ENCODE measurements at places on chromosomes 2 and 18. TPM values are rescaled to one million over a fixed set of nuclear protein-coding genes. Genes with fewer than 3 reads are reported as not detected.

GRCh38 chr2:5932556-5933469 is 240.6 kb downstream of the SOX11 start:
- no peak for DNase-seq

DNA sequence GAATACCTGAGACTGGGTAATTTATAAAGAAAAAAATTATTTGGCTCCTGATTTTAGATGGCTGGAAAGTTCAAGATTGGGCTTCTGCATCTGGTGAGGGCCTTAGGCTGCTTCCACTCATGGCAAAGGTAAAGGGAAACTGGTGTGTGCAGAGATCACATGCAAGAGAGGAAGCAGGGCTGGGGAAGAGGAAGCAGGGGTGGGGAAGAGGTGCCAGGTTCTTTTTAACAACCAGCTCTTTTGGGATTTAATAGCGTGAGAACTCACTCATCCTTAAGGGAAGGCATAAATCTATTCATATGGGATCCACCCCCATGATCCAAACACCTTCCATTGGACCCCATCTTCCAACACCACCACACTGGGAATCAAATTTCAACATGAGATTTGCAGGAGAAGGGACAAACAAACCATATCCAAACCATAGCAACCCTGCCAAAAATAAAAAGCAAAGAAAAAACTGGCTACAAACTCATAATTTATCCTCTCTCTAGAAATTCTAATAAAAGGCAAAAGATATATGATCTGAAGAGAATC is 30.4 kb downstream of the PRKRA start:
- no peak for DNase-seq

DNA sequence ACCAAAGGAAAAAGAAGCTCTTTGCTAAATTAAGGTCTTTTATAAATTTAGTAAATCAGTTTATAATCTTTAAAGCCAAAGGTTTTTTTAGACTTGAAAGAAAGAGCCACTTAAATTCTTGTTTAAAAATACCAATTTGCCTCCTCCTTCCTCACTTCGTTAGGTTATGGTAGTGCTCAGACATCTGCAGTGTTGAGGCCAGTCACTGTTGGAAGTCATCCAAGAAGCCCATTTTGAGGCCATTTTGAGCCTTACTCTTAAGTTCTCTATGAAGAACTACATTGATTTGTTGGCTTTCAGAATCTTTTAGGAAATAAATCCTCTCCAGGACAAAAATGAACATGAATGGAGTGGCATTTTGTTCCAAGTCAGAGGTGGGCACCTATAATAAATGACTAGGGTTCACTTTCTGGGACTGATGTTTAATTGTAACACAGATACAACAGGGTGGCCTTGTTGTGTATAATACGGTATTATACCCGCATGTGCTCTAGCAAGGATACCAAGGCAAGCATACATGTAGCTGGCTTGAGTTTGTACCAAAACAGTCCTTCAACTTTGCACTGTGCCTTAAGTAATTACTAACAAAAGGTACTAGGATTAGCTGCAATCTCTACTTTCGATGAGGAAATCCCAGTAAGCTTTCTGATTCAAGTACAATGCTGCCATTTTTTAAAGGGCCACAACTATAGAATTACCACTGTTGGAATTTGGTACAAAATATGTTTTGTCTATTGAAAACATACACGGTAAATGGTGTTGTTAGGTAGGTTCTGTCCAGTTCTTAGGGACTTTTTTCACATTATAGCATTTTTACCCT is 22.8 kb downstream of the SLC66A3 start:
- no peak for DNase-seq

DSG4 gene
- total RNA-seq: 0.07 TPM

DNA sequence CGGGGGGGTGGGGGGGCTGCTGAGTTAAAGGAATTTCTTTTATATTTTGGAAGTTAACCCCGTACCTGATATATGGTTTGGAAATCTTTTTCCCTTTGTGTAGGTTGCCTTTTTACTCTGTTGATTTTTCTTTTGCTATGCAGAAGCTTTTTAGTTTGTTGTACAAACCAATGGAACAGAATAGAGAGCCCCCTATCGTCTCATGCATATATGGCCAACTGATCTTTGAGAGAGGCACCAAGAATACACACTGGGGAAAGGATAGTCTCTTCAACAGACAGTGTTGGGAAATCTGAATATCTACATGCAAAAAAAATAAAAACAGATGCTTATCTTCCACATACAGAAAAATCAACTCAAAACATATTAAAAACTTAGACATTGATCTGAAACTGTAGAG is 647.8 kb upstream of the KLHL29 start:
- DNase-seq: no peak

DNA sequence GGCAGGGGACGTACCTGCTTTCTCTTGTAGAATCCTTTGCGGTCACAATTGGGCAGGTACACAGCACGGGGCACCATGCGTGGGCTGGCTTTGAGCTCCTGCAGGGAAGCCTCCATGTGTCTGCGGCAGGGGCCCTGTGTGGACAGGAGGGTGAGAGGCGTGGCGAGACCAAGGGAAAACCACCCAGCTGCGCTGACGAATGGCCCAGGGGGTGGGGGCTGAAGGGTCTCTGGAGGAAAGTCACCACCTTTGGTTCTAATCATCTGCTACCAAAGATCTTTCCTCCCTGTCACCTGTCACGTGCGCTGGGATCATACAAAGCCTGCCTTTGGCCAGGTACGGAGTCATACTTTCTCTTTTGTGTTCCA is 17.3 kb downstream of the IGFBP5 start:
- no peak for DNase-seq

- no peak for DNase-seq
Observed at GRCh38 chr2:170284205-170284604, 106.3 kb downstream of the MYO3B start.

SATB2 gene
- 13.8 TPM for total RNA-seq

DNA sequence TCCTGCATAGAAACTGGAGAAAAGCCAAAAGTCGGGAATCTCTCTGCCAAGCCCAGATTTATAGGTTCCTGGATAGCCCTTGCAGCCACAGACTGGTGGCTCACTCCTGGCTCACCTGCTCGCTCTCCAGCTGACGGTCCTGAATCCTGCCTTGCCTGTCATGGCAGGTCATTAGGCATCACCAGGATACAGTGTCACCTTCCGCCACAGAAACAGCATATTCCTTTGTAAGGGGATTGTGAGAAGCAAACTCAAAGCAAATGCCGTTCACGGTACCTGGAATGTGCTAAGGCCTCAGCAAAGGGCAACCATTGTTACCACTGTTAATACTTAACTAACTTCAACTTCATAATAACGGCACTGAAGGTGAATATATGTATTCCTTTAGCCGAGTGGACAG is 57.1 kb upstream of the GPR45 start:
- DNase-seq: no peak

GRCh38 chr2:120919771-120920453 is 184.2 kb downstream of the GLI2 start:
- no peak for DNase-seq

DNA sequence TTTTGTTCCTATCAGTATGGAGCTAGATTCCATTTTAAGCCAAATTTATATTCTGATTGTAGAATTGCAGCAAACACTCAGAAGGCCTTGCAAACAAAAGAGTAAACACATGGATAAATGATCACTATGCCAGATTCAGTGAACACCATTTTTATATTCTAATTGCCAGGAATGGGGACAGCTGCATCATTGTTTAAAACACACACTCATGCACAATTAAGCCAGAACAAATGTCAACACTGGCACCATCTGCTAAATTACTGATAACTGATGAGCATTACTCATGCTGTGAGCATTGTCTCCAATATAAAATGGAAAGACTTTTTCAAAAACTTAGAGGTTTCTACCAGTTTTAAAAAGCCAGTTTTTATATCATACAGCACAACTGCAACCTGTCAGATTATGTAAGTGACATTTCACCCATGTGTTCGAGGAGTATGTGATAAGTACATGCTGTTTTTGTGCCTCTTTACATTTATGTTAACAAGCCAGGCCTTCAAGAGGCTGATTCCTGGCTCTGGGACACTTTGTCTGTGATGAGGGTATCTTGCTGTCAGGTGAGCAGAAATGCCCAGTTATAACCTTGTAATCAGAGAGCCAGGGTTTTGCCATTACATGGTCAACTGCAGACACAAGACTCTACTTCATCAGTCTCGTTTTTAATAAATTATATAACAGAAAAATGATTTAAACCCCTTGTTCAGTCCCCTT is 4.4 kb upstream of the ST8SIA5 start:
- DNase-seq: no peak

DNA sequence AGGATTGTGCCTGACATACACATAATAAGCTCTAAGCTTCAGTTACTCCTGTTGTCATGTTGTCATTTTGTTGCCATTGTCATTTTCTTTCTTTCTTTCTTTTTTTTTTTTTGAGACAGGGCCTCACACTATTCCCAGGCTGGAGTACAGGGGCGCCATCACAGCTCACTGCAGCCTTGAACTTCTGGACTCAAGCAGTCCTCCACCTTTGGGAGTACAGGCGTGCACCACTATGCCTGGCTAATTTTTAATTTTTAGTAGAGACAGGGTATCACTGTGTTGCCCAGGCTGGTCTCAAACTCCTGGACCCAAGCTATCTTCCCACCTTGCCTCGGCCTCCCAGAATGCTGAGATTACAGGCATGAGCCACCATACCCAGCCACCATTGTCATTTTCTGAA is 30.9 kb upstream of the SCLY start:
- no peak for DNase-seq

CCDC88A gene
- 27.2 TPM for total RNA-seq

DNA sequence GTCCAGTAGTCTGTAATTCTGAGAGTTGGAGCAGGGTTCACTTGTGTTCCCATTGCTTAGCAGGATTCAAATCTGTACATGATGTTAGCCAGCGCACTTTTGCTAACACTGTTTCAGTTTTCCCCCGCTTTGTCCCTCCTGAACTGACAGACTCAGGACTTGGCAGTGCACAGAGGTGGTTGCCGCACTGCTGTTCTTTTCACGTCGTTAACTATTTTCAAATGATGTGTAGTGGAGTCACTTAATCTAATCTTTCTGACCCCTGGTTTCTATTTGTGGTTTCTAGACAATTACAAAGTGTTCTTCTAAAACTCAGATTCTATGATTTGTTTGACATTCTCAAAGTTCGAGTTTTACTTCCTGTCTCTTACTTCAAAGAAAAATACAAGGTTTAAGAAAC is 234.5 kb downstream of the RBM43 start:
- DNase-seq: no peak

RAMP1 gene
- total RNA-seq: 23.4 TPM

- no peak for DNase-seq
Observed at GRCh38 chr18:39846265-39846664, 2108.8 kb upstream of the PIK3C3 start.

PNKD gene
- 58.1 TPM for total RNA-seq

DNA sequence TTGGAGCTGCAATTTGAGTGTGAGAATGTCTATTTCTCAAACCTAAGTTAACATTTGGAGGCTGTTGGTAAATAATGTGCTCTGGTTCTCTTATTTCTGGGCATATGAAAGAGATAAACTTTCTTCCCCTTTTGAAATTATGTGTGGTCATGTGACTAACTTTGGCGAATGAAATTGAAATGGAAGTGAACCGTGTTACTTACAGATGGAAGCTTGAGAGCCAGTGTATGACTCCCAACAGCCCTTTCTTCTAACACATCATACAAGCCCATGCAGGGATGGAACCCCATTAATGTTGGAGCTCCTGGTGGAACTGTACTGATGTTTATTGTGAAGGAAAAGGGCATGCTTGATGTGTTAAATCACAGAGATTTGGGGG is 725.8 kb downstream of the TSN start:
- DNase-seq: no peak

DNA sequence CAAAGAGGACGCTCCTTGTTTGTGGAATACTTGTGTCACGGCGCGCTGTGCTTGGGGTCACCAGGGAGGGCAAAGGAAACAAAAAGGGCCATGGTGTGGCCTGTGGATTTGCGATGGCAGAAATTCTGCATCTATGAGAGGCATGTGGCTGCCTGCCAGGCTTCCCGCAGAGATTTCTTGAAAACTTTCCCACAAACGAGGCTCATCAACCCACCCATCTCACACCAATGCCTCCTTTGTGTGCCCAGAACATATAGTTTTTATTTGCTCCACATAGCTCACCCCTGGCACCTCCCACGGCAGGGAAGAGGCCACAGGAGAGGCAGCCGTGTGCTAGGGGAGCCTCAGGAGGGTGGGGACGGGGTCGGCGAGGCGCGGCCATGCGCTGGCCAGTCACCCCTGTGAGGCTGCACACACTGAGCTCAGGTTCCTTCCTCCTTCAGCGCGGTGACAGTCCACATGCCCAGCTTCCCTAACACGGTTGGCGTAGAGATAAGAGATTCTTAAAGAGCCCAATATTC is 100.3 kb downstream of the MBP start:
- no peak for DNase-seq

- no peak for DNase-seq
Observed at GRCh38 chr2:135800513-135801460, 36.2 kb downstream of the LCT start.

DNA sequence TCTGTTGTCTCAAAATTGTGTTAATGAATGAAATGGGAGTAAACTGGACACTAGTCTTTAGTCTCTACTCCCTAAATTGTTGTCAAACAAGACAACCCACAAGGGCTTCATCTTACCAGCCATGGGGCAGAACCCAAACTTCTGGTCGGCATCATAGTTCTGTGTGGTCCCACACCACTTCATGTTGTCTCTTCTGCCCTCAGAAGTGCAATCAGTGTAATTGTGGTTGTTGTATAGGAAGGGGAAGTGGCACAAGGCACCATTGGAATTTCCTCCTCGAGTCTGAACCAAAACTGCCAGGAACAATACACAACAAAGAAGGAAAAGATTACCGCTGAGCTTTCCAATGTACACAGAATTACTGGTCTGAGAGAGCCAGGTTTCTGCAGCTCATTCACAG is 12.6 kb downstream of the FN1 start:
- no peak for DNase-seq

AAMP gene
- 111 TPM for total RNA-seq

RBM45 gene
- 7.4 TPM for total RNA-seq

DNA sequence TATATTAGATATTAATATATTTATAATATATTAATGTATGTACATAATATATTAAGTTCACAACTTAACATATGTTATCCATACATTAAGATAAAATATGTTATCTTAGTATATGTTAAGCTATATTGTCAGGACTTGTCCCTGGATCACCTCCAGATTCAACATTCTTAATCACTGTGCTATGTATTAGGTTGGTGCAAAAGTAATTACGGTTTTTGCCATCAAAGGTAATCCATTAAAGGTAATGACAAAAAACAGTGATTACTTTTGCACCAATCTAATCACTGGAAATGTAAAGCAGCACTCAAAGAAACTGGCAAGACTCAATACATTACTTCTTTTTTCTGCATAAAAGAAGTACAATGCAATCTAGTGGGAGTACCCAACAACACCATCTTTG is 1099.0 kb upstream of the SLC39A10 start:
- no peak for DNase-seq

GRCh38 chr18:31426021-31426420 is 21.5 kb upstream of the DSG3 start:
- no peak for DNase-seq
